ENCODE measurements at places on chromosomes 16 and 17.

DNA sequence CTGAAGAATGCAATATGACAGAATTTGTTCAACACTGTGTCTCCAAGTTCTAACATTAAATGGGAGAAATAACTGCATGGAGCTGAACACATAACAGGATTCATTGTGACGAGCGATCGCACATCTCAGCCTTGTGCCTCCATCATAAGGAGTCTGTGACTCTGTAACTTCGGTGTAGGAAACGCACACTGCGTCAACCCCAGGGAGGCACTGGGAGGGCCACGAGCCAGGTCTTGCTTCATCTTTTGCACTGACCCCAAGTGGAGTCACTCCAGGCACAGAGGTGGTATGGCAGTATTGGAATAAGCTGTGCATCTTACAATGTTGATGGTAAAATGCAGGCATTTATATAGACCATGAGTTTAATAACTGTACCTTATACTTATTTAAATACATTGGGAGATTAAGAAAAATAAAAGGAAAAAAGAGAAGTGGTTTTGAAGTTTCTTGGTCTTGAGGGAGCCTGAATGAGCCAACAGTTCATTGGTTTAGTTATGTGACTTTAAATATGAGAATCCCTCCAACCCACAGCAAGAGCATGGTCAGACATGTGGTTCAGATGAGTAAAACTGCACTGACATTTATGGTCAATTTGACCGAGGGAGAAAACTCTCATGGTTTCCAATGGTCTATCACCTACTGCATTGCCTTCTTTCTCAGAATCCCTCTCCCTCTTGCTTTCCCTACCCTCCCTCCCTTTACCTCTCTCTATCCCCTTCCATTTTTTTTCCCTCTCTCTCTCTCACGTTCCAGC lies 5.7 kb upstream of the PMP22 start:
- DNase-seq, result no peak

- peak; percentile 42 for DNase-seq
These were observed at the start of the genes HEXD and OGFOD3 for GRCh38 chr17:82418001-82418986. TSS of gene HEXD (plus strand) at chr17:82418347. CDS start at chr17:82419800, 1,453 bp downstream. TSS of gene OGFOD3 (minus strand) at chr17:82418586. CDS start at chr17:82418485, 101 bp downstream.

GRCh38 chr16:11326084-11326736 lies 19.0 kb upstream of the RMI2 start:
- no peak for DNase-seq

- no peak for DNase-seq
These were observed 10.0 kb upstream of the NOS2 start for GRCh38 chr17:27810211-27810901.

GRCh38 chr16:87375426-87376135 lies 8.0 kb downstream of the FBXO31 start:
- DNase-seq, result no peak

Data from NCI-H2081 treated with DMSO at 0.1 percent for 48 hours (cell line).